ENCODE measurements at places on chromosomes 5 and 9.

DNA sequence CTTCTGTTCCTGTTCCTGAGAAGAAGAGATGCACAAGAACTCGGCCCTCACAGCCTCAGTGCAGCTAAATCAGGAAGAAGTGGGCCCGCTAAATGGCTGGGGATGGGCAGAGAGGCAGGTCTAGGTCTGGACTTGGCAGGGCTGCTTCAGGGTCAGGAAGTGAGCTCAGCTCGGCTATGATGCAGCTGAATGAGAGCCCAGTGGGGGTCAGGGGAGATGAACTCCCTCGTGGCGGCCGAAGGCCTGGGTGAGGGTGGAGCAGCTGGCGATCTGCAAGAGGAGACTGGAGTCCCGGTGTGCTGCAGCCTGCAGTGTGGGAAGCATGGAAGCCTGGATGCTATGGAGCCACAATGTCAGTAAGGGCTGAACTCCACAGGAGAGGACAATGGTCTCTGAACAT, 466.2 kb downstream of the SPOCK1 start:
- no peak for DNase-seq

DNA sequence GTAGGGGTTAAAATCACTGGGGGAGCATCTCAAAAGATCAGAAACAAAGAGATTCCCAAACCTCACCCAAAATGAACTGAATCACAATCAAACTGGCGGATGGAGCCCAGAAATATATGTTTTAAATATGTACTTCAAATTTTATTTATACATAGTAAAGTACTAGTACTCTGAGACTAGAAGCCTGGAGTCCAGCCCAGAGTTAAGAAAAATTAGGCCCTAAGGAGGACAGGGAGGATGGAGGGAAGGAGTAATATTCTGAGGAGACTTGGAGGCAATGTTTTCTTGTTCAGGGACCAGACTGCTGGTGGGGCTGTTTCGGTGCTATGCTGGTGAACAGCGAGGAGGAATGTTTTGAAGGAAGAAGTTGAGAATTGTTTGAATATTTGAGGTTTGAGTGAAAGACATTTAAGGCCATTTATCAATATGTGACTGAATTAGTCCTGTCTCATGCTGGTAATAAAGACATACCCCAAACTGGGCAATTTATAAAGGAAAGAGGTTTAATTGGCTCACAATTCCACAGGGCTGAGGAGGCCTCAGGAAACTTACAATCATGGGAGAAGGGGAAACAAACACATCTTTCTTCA, 552.4 kb upstream of the DAB2 start:
- DNase-seq, result no peak

DNA sequence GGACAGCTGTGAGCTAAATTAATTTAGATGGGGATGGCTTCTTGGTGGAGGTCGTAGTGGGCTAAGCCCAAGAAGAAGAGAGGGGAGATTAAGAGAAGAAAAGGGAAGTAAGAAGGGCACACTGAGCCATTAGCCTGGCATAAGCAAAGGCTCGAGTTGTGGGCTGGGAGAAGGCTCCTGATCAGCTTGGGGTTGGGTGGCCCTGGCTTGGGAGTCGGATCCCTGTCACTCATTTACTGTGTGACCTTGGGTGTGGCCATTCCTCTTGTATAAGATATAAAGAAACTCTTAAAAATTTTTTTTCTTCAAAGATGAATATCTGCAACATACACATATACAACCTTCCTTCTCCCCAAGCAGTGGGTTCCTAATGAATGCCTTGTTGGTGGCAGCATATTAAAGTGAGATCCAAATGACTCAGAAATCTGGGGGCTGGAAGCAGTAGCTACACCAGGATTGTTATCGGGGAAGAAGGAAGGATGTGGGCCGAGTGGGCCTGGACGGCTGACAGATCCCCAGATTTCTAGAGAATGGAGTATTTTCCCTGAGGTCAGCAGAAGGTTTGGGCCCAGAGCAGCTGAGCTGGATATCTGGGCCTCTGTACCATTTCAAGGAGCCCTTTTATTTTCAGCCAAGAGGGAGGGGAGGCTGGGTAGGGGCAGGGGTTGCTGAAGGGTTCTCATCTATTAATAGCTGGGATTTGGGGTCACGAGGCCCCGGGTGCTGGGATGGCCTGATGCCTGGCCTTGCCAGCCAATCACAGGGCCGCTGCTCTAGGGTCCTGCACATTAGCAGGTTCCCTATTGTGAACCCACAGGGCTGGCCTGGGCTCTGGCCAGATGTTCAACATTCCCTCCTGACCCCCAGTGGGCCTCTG, 52.1 kb downstream of the PPARGC1B start:
- DNase-seq, result peak; percentile 31

- peak; percentile 46 for DNase-seq
These were observed 122.5 kb downstream of the LHFPL2 start for GRCh38 chr5:78526049-78526525.

DNA sequence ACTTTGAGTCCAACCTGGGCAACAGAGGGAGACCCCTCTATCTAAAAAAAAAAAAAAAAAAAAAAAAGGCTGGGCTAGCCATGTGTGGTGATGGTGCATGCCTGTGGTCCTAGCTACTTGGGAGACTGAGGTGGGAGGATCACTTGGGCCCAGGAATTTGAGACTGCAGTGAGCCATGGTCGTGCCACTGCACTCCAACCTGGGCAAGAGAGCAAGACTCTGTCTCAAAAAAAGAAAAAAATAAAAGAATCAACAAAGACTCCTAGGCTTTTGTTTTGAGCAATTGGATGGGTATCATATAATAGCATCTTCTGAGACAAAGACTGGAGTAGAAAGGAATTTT, 481.7 kb upstream of the PAPPA start:
- DNase-seq, result no peak

GRCh38 chr5:119453040-119453373, 710 bp downstream of the HSD17B4 start:
- DNase-seq, result no peak

DNA sequence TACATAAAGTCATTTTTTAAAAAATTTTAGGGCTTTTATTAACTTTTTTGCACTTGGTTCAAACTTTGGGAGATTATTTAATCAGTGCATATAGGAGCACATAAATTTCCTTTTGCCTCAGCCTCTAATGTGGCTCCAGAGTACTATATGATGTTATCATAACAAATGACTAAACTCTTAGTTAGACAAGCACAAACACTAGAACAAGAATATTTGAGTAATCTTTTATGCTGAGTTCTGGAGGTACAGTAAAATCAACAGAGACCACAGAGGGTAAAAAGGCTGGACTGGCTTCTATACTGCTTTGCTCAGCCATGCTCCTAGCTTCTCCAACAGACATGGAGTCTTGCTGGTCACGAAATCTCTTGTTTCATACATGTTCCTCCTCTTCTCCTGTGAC, 52.5 kb upstream of the SGCD start:
- DNase-seq, result no peak

DNA sequence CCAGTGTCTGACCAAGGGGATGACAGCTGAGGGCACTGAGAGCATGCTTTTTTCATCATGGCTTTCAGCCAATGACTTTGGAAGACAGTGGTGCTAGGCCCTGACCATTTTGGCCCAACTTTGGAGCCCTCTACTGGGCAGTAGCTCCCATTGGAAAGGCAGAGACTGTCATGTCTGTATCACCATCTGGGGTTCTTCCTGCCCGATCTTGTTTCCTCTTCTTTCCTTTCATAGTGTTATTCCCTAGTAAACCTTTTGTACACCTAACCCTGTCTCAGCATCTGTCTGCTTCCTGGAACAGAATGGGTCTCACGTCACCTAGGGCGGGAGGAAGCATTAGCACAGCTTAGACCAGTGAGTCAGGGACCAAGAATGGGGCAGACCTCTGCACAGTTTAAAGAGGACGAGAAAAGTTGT, 97.4 kb upstream of the MAST4 start:
- DNase-seq, result peak; percentile 22

GRCh38 chr9:34380034-34380510, 3.4 kb upstream of the MYORG start:
- DNase-seq, result no peak

GRCh38 chr5:59296317-59297264, 596.9 kb downstream of the PDE4D start:
- DNase-seq, result no peak

GRCh38 chr5:73233053-73233460, 60.1 kb downstream of the TMEM174 start:
- no peak for DNase-seq

- DNase-seq, result peak; percentile 79
These were observed 525.9 kb upstream of the ZNF608 start for GRCh38 chr5:125272357-125272756.

DNA sequence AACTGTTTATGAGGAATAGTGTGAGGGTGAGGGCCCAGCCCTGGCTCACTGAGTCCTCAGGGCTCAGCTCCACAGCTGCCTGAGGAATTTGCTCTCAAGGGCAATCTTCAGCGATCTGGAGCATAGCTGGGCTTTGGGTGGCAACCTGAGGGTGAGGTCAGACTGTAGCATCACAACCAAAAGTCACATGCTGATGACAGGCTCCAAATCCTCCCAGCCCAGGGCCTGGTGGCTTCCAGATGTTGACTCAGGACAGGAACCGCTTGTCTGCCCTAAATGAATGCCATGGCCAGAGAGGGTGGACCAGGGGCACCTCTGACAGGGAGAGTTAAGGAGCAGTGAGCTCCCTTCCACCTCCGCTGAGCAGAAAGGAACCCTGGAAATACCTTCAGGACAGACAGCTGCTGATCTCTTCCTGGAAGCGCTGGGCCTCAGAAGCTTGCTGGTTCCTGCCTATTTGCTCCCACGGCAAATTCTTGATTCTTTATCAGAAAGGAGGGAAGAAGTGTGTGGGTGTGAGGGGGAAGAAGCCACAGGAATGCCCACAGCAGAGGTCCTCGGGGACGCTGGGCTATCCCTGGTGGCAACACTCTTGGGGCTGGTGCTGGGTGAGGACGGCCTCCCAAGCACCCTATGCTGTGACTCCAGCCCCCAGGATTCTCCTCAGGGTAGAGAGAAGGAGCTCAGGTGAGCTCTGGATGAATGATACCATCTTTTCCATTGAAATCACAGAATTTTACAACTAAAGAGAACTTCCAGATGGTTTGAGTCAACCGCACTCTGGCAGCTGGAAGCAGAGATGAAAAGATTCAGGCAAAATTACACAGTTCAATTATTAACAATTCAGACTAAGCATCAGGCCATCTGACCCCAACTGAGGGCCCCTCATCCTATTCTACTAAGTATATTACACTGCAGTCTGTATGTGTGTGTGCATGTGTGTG, 13.8 kb upstream of the CTSL start:
- peak; percentile 6 for DNase-seq

DNA sequence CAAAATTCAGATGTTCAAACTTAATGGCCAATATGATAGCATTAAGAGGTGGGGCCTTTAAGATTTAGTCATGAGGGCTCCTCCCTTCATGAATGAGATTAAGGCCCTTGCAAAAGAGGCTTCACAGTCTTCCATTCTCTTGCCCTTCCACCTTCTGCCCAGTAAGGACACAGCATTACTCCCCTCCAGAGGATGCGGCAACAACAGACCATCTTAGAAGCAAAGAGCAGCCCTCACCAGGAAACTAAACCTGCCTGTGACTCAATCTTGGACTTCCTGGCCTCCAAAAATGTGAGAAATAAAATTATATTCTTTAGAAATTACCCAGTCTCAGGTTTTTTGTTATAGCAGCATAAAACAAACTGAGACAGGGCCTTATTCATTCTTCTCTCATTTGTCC, 8.2 kb downstream of the AP3B1 start:
- peak; percentile 63 for DNase-seq

- DNase-seq, result no peak
These were observed 135.4 kb downstream of the WDR41 start for GRCh38 chr5:77356740-77357139.

DNA sequence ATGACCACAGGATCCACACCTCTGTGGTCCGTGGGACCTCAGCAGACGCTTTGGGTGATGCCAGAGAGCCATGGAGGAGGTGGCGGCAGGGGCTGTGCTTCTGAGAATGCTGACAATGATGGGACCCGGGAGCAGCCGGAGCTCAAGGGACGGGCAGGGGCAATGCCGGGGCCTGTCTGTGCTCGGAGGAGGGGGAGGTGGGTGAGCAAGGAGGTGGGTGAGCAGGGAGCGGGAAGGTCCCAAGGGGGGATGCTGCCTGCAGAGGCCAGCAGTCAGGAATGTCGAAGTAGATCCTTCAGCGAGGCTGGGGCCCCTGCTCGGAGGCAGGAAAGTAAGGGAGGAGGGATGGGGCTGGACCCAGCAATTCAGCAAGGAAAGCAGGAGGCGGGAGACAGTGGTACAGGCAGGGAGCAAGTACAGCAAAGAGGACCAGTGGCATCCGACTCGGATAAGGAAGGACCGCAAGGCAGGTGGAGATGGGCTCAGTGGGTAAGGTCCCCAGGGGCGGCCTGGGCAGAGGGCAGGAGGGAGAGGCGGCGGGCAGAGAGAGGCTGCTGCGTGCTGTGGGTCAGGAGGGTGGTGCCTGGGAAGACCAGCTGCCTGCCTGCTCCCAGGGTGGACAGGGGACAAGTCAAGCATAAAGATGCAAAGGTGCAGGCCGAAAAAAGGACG, 49.0 kb downstream of the ADAMTS2 start:
- DNase-seq, result no peak

- no peak for DNase-seq
These were observed 33.5 kb downstream of the ABLIM3 start for GRCh38 chr5:149174847-149175234.

GRCh38 chr5:159913048-159913447, 3.2 kb upstream of the ADRA1B start:
- DNase-seq, result peak; percentile 12

Measured in MV-4-11 (cell line).